Spinal cord (tissue), 10 donors: ENCODE measurements at places on chromosomes 2 and 18. TPM values are rescaled to one million over a fixed set of nuclear protein-coding genes. Genes with fewer than 3 reads are reported as not detected.
A peak's percentile ranks its signal among the peaks of the same experiment; 100 is the strongest.

DNA sequence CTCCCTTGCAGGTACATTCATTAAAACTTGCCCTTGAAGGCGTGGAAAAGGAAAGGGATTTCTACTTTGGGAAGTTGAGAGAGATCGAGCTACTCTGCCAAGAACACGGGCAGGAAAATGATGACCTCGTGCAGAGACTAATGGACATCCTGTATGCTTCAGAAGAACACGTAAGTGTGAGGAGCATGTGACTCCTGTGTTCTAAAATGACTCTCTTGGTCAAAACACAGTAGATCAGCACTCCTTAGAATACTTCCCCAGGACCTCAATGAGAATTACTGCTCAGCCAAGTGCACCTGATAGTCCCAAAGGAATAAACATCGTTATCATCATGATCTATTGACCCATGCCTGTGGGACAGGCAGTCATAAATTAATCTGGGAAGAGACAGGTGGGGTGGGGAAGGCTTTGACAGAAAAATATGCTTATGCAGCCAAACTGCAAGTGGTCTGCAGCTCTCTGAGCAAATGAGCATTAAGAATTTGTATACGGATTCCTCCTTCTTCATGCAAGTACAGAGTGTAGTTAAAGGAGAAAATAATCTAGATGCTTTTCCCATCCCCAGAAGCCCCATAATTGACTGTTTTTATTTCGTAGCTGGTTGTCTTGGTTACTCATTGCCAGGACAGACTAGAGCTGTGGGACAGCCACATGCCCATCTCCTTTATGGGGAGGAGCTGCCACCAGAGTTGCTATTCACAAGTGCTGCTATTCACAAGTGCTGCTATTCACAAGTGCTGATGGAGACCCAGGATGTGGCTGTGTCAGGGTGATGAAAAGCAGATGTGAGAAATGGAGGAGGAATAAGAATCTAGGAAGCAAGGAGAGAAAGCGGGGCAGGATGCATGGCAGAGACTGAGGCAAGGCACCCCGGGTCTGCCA is 91.0 kb downstream of the MAPRE2 start:
- DNase-seq = no peak
- H3K4me1 ChIP-seq = peaks cover 19% of the 10 kb centered on the region
- H3K36me3 ChIP-seq = peaks cover 23% of the 10 kb centered on the region
- no peak overlapping the region for H3K4me3 ChIP-seq
- peak overlapping the region; percentile 80 for H3K27ac ChIP-seq

GRCh38 chr2:17616405-17616804 is 75.9 kb downstream of the VSNL1 start:
- H3K4me3 ChIP-seq = no peak overlapping the region
- H3K27ac ChIP-seq = no peak overlapping the region
- no peak for DNase-seq
- peaks cover 3% of the 10 kb centered on the region for H3K4me1 ChIP-seq
- no peaks in the 10 kb centered on the region for H3K36me3 ChIP-seq
- H3K27me3 ChIP-seq = no peaks in the 10 kb centered on the region

DNA sequence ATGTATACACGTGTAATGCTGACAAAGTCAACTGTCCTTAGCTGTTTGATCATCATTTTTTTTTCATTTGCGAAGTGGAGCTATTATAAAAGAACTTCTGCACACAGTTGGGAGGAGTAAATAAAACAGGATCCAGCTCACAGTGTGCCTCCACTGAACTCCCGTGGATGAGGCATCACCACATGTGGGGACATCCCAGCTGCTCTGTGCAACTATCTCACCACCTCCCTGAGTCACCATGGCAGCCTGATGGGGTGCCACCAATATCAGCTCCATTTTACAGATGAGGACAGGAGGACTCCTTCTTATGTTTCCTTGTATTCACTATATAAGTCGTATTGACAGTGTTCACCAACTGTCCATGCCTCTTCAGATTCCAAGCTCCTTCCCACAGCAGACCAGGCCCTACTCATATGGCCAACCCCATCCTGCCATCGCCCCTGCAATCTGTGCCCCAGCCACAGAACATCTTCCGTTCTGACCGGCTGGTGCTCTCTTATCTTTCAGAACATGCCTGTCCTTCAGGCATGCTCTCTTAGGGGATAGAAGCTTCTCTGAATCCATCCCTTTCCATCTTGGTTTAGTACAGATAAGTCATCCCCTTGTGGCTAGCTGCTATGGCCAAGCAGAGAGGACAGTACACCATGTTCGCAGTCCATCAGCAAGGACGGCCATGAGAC is 288.1 kb downstream of the RNF144A start:
- no peaks in the 10 kb centered on the region for H3K4me1 ChIP-seq
- no peak overlapping the region for H3K4me3 ChIP-seq
- no peak for DNase-seq
- no peak overlapping the region for H3K27ac ChIP-seq
- no peaks in the 10 kb centered on the region for H3K36me3 ChIP-seq

DNA sequence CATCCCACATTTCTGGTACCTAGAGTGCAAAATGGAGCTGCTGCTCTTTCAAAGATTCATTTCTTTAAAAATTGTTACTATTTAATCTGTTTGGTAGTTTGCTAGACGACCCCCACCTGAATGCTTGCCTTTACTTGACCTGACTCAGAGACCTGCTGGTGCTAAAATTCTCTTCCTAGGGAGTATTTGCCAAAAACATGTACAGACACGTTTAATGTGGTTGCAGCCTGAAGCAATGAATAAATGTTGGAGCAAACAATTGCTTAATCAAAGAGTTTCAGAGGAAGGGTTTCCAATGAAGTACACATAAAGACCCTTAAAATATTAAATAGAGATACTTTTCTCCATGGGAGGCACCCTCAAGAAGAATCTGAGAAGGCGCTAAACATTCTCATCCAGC is 734.4 kb downstream of the CBLN2 start:
- no peak for DNase-seq
- H3K4me3 ChIP-seq = no peak overlapping the region
- H3K27me3 ChIP-seq = no peaks in the 10 kb centered on the region
- no peaks in the 10 kb centered on the region for H3K36me3 ChIP-seq
- no peak overlapping the region for H3K27ac ChIP-seq
- H3K4me1 ChIP-seq = no peaks in the 10 kb centered on the region

GRCh38 chr2:40559175-40559574 is 107.3 kb upstream of the SLC8A1 start:
- H3K4me1 ChIP-seq = no peaks in the 10 kb centered on the region
- no peaks in the 10 kb centered on the region for H3K36me3 ChIP-seq
- DNase-seq = no peak
- no peak overlapping the region for H3K27ac ChIP-seq
- H3K27me3 ChIP-seq = no peaks in the 10 kb centered on the region
- H3K4me3 ChIP-seq = no peak overlapping the region

- no peaks in the 10 kb centered on the region for H3K4me1 ChIP-seq
- no peak for DNase-seq
- no peaks in the 10 kb centered on the region for H3K27me3 ChIP-seq
- no peak overlapping the region for H3K4me3 ChIP-seq
These were observed 297.4 kb upstream of the GCFC2 start for GRCh38 chr2:76008001-76008702.

TPO gene
- total RNA-seq = 0.10 TPM
